ENCODE measurements at places on chromosomes 6 and 20. TPM values are rescaled to one million over a fixed set of nuclear protein-coding genes. Genes with fewer than 3 reads are reported as not detected.

Gene MAN1A1
- polyA plus RNA-seq: 11.7 TPM

Gene SLC35F1
- polyA plus RNA-seq: 68.4 TPM

Gene UBE2J1
- 52.6 TPM for polyA plus RNA-seq

Gene GGT7
- 85.2 TPM for polyA plus RNA-seq

Gene HDDC2
- 131 TPM for polyA plus RNA-seq

Gene BMP6
- 18.6 TPM for polyA plus RNA-seq

Gene CDH22
- 12.6 TPM for polyA plus RNA-seq

Gene CD40
- 4.8 TPM for polyA plus RNA-seq
